KBM-7 (cell line): ENCODE measurements at places on chromosomes 2 and 18.

DNA sequence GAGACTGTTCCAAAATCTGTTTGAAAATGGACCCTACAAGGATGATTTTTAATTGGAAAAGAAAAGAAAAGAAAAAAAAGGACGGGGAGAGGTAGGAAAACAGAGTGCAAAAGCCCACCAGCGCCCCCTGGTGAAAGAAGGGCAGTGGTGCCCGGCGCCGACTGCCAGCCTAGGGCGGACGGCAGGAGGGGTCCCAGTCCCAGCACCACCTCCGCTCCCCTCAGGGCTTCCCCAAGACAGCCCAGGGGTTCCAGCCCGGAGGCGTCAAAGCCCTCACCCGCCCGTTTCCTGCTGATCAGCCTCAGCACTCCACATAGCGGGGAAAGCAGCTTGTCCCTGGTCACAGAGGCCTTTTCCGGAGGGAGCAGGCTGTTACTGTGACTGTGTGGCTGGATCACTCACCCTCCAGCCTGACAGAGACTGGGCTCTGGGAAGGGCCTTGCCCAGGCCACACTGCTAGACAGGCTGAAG, 213.9 kb downstream of the TFCP2L1 start:
- DNase-seq, result peak; percentile 70

DNA sequence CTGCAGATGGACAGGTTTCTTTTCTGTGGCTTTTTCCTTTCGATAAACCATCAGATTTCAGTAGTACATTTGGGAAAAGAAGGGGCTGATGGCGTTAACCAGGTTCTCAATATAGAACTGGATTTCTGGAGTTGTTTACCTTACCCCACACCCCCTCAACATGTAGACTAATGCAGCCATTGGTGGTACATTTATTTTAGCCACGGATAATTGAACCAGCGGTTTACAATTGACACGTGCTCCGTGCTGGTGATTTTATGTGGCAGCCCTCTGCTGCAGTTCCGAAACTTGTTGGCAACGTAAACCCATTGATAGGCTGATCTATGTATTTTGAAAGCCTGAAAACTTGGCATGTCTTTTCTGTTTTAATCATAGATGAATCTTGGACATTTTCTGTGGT, 5.4 kb downstream of the SOX11 start:
- no peak for DNase-seq

DNA sequence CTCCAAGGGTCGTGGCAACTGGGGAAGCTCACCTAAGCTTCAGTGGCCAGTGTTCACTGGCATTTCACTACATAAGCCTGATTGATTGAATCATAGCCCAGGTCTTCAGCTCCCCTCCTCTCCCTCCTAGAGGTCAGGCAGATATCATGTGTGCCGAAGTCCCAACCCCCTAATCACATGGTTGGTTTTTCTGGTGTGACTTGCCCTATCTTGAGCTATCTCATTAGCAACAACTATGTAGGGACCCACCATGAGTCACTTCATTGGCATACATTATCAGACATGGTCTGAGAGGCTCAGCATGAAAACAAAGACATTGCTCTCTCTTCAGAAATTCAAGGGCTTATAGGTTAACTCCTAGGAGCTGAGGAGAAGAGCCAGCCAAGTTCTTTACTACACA, 76.8 kb downstream of the LYPD1 start:
- DNase-seq, result no peak

- DNase-seq, result no peak
Measured at GRCh38 chr2:1353543-1353942, 59.7 kb upstream of the TPO start.

- DNase-seq, result no peak
Measured at GRCh38 chr2:233042549-233042948, 10.1 kb downstream of the NEU2 start.

- DNase-seq, result no peak
Measured at GRCh38 chr18:50115095-50115494, 79.9 kb downstream of the MYO5B start.

DNA sequence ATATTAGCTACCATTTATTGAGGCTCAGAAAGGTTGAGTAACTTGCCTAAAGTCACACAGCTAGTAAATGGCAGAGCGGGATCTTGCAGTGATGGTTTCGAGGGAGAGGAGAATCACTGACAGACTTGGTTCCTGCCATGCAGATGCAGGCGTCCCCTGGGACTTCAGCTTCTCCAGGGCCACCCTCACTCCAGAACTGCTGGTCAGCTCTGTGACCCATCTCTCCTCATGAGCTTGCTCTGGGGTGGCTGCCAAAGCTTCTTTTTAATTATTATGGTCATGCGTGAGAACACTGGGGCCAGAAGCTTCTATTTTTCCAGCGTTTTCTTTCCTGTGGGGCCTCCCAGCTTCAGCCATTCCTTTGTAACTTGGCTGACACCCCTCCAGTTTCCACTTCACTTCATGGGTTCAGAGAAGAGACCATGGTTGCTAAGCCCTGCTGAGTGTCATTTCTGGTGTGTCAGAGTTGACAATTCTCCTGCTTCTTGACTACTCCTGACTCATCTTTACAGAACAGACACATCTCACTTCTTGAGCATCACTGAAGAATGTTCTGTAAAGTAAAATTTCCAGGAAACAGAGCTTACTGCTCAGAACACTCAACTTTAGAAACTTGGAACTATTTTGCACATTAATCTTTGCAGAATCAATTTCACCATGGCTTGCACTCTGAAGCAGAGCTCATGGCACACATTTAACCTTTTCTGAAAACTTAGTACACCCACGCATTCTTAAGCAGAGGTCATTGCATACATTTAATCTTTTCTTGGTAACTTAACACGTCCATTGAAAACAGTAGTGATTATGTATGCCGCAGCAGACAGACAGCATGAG, 70.4 kb downstream of the IL1R2 start:
- DNase-seq, result no peak

DNA sequence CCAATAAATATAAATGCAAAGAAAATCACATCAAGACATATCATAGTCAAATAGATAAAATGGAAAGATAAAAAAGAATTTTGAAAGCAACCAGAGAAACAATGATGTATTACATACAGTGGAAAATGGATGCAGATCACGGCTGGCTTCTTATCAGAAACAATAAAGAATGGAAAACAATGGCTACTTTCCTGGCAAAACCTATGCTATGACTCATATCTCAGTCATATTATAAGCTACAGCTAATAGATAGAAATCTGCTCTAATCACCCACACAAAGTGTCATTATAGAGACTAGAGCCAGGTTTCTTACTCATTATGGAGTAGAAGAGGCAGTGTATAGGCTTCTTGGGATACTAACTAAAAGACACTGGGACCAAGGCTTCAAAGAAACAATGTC, 93.5 kb upstream of the TACR1 start:
- DNase-seq, result no peak

DNA sequence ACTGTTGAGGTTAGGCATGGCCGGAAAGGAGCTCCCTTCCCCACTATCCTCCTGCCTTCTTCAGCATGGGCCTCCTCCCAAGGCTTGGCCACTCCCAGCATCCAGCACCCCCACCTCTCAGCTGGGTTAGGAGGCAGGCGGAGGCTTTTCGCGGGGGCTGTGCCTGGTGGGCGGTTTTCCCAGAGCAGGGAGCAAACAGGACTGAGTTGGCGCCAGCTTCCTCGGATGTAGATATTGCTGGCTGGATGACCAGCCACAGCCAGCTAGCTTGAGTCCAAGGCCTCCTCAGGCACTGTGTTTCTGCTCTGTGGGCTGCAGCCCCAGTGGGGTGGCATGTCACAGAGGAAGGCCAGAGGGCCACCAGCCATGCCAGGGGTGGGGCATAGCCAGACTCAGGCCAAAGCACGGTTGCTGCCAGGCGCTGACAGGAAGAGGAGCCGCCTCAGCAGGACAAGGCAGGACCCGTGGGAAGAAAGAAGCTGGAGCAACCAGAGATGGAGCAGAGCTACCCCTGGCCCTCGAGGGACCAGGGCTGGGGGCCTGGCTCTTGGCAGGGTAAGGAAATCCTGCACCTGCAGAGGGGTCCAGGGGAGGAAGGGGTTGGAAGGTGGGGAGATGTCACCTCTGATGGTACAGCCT, at the start of gene TCF23:
Gene TCF23 (plus strand): TSS at position 204 of the 639 bp plus-strand sequence. CDS start 130 bp downstream, at position 334.
- DNase-seq, result no peak
